Psoas muscle (tissue), 8 donors: ENCODE measurements at places on chromosomes 7 and 10.

GRCh38 chr7:158325530-158326381 lies 261.9 kb downstream of the PTPRN2 start:
- DNase-seq, result no peak

DNA sequence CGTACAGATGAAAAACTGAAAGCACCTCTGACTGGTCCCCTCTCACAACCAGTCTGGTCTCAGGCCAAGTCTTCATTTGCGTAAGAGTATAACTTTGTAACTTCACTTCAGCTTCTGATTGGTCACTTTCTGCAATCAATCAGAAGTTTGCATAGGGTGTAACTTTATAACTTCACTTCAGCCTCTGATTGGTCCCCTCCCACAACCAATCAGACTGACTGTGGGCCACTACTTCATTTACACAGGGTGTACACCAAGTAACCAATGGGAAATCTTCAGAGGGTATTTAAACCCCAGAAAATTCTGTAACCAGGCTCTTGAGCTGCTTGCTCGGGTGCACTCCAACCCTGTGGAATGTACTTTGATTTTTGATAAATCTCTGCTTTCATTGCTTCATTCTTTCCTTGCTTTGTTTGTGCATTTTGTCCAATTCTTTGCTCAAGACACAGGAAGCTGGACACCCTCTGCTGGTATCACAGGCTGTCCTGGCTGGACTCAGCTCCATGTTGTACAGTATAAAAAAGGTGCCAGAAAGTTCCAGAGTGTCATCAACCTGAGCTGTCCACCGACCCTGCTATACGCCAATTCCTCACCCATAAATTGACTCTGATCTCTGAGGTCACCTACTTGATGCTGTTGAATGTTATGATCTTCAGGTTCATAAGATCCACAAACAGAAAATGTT lies 74.5 kb downstream of the COBL start:
- no peak for DNase-seq

DNA sequence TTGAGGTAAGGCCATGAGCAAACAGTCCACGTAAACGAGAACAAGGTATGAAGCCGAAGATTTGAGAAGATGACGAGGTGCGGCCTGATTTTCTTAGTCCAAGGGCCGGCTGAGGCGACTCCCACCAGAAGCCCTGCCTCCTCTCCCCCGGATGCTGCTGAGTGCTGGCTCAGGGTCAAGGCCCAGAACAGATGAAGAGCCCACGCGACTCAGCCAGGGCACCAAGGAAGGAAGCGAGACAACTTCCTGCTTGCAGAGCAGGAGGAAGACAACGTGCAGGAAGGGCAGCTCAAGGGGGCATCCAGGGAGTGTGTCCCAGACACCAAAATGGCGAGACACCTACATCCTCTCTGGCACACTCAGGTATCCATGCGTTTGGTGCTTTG lies 99.5 kb downstream of the CYTH3 start:
- DNase-seq, result no peak

GRCh38 chr7:139494835-139495579 lies 11.5 kb upstream of the KLRG2 start:
- DNase-seq, result no peak

DNA sequence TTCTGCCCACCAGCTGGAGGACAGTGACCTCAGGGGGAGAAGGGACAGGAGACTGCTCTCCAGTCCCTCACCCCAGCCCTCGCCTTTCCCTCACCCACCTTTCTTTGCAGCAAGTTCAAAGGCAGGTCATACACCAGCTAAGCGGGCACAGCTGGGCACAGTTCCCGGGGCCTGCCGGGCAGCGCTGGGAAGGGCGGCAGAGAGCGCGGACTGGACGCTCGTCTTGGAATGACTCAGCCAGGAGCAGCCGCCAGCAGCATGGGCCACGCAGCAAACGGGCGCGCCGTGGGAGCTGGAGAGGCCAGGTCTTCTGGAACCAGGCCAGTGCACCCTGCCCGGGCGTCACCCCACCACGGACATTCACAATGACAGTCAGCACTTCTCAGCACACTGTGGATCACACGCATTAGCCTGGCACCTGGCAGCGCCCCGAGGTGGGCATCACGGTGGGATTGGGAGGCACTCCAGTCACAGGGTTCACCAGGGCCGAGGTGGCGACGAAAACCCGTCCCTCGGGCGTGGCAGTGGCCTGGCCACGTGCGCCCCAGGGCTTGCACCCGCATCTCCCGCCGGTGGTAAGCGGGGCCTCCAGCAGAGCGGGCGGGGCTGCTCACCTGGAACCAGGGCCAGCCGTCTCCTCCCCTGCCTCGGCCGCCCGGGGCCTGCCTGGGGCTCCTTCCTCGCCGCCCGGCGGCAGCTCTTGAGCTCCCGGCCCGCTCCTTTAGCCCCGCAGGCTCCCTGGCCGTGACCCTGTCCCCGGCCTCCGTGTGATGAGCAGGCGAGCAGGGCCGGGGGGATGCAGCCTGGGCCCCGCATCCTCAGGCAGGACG lies 29.0 kb upstream of the WDFY4 start:
- peak; percentile 84 for DNase-seq

GRCh38 chr10:7819121-7819460 lies 786 bp downstream of the TAF3 start:
- peak; percentile 19 for DNase-seq

- no peak for DNase-seq
Measured at GRCh38 chr7:133015888-133016287, 66.0 kb downstream of the CHCHD3 start.

- no peak for DNase-seq
Measured at GRCh38 chr7:24864214-24864817, 107.1 kb upstream of the GSDME start.

GRCh38 chr10:76444034-76444800 lies 1012.8 kb downstream of the LRMDA start:
- DNase-seq, result peak; percentile 54

DNA sequence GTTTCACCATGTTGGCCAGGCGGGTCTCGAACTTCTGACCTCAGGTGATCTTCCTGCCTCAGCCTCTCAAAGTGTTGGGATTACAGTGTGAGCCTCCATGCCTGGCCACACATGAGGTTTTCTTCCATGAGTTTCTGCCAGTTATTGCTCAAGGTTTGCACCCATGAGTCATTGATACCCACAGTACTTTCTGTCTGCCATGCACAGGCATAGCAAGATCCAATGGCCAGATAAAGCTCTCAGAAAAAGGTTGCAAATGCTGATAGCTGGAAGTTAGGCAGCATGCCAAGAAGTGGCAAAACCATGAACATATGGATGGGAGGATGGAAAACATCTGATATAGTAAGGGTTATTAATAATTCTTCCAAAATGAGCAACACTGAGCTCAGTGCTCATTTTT lies 298.7 kb upstream of the NRG3 start:
- no peak for DNase-seq

DNA sequence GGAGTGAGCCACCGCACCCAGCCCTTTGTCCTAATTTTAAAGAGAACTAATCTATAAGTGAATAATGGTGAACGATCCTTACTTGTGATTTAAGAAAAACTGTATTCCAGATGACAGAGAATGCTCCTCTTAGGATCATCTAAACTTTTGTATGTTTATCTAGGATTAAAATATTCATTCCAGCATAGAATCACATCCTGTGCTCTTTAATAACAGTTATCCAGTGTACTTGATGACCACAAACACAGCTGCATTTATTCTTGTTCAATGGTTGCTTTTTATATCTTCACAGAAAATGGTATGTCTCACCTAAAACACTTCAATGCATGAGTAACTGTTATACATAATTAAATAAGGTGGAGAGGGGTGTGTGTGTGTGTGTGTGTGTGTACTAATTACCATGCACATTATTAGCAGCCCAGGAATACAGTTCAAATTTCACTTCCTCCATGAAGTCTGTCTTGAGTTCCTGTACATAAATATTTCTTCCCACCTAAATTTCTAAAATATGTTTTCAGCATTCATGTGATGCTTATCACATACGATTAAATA lies 38.5 kb upstream of the SEMA3C start:
- no peak for DNase-seq

DNA sequence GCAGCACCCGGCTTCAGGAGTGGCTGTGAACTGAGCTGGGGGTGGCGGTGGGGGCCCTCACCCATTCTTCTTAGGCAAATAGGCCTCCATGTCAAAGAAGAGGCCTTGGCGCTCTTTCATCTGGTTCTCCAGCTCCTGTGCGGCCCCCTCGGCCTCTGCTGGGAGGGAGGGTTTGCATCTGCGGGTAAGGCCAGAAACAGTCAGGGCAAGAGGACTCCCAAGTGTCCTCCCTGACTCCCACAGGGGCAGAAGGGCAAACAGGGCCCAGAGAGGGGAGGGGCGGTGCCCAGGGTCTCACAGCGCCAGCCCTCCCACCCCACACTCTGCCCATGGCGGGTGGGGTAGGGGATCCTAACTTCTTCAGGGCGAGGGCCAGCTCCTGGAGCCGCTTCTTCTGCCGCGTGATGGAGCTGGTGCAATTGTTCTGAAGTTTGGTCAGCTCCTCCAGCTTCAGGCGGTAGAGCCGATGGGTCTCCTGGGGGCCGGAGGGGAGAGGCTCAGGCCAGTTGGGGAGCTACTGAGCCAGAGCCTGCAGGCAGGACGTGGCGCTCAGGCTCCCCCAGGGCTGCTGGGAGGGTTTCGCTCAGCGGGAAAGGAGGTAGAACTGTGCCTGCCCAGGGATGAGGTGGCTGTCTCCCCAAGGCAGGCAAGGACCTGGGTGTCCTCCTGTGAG lies 2.2 kb downstream of the TMEM120A start:
- DNase-seq, result no peak

- DNase-seq, result no peak
Measured at GRCh38 chr10:133467286-133467911, 13.7 kb downstream of the SCART1 start.

DNA sequence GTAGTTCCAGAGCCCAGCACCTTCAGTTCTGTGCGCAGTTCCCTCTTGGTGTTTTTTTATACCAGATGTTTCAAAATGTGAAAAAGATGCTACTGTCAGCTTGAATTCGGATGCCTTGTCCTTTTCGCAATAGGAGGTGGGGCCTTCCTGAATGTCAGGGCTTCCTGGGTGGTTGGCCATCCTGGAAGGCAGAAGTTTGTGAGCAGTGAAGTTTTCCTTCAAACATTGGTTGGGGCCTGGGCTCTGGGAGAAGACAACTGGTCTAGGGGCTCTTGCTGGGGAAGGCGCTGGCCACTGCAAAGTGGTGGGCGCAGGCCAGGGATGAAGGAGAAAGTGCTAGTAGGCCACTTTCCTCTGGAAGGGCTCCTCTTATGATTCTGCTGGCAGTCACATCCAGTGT lies 56.8 kb upstream of the JAZF1 start:
- DNase-seq, result peak; percentile 12

DNA sequence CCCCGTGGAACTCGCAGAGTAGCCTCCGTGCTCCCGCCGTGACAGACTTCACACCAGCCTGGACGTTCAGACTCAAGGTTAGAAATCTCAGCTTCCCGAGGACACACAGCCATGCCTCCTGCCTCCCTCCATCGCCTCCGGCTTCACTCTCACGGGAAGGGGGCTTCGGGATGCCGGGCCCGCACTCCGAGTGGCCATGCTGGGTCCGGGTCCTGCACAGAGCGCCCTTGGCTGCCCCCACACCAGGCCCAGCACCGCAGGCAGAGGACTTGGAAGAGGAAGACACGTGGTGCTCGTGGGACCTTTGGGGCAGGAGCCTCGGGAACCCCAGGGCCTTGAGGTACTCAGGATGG lies 89.8 kb downstream of the PDGFA start:
- DNase-seq, result no peak

GRCh38 chr10:90846746-90847145 lies 11.1 kb downstream of the HTR7 start:
- DNase-seq, result no peak

DNA sequence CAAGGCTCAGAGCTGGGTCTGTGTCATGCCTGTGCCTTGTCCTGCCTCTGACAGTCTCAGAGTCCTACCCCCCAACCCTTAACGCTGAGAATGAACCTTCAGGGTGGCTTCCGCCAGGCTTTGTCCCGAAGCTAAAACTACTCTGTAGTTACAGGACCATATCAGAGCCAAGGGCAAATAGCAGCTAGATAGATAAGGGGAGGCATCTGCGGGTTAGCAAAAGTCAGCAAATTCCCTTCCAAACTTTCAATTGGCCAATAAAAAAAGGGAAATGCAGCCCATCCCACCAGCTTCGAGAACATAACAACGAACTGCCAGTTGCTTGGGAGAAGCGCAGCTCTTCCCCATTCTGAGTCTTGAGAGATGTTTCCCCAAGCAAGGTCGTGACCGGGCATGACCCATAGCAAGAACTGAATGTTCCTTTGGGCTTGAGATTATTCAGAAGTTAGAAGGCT lies 17.7 kb downstream of the CCL24 start:
- peak; percentile 58 for DNase-seq

DNA sequence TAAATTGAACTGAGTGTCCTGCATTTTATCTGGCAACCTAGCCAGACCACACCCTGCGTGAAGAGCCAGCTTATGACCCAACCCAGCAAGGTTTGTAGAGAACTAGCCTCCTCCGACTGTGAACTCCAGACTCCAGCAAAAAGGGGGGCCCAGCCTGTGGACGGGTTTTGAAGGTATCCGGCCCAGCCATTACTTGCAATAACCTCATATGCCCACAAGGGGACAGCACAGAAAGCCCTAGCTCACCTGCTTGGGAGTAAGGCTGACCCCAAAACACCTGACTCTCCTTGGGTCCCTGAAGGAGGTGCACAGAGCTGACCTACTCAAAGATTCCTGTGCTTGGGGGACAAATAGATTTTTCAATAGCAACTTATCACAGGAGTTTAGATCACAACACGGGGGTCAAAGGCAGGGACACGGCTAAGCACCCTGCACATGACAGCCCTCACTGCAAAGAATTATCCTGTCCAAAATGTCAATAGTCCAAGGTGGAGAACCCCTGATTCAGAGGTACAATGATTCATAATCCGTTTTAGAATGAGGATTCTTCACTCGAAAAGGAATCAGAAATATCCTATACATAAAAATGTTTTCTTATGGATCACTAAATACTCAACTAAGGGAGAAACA lies 4.6 kb downstream of the TRPV6 start:
- no peak for DNase-seq

DNA sequence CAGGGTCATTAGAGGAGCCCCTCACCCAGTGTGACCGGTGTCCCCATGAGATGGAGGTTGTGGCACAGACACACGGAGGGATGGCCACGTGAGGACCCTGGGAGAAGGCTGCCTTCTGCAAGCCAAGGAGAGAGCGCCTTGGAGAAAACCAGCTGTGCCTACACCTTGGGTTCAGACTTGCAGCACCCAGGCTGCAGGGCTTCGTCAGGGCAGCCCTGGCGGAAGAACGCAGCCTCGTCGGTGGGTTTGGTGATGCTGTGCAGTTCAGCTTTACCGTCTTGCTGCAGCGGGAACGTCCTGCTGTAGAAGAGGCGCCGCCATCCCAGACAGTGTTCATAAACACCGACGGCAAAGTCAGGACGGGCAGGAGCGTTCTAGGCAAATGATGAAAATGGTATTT lies 89.3 kb downstream of the MGMT start:
- DNase-seq, result no peak

DNA sequence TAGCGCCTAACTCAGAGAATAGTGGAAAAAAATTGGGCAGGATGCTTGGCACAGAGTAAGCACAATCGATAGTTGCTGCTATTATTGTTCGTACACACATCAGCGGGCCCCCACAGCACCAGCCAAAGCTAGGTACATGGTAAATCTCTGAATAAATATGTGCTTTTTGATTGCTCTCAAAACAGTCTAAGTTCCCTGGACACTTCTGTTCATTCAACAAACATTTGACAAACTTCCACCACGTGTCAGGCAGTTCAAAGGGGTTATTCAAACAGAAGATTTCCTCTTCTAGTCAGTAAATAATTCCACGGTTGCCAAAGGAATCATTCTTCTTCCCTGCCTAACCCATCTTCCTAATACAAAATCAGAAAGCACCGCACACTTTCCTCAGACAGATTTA lies 150.8 kb downstream of the DGKI start:
- DNase-seq, result no peak

GRCh38 chr10:59907918-59908807 lies 1.8 kb upstream of the CCDC6 start:
- DNase-seq, result no peak
